DMS53 (cell line): ENCODE measurements at places on chromosomes 12 and 14.

GRCh38 chr12:124756166-124756565 is 107.5 kb downstream of the SCARB1 start:
- DNase-seq = no peak

DNA sequence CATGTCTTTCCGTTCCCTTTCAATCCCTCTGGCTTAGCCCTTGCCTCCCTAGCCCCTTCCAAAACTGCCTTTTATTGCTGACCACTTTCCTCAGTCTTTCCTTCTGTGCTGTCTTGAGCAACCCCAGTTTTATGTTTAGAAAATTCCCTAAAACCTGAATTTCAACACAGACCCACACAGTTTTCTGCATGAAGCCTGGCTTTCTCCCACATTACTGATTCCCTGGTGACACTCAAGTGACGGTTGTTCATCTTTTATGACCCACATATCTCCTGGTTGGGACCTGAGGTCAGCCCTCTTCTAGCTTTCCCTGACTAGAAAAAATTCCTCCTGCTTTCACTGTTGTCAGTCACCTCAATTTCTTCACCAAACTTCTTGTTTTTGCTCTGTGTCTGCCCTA is 21.0 kb downstream of the FGD4 start:
- no peak for DNase-seq

DNA sequence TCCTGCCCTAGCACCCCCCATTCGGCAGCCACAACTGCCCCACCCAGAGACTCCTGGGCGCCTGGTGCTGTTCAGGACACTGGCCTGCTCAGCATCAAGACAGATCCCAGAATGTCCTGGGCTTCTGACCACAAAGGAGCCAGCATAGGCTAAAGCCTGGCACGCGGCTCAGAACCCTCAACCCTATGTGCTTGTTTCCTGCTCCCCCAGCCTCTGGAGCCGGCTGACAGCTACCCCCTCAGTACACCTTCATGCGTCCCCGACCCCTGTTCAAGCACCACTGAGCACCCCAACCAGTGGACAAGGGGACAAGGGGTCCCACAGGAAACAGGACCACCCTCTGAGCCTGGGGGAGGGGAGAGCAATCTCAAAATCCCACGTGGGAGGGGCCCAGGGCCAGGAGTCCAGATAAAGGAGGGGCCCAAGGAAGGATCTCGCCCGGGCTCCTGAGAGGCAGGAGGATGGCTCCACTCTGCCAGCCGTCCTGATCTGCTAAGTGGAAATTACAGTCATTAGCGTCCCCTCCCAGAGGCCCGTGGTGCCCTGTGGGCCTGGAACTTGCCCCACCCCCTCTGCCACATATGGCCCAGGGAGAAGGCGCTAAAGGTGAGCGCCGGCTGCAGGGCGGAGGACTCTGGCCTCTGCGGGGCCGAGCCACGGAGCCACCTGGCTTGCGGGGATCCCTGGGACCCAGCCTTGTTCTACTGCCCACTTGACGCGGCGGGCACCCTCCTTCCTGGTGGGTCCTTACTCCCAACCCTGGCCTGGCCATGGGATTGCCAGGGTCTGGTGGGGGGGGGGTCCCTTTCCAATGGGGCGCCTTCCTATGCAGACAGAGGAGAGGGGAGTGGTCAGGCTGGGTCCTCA is 27.2 kb upstream of the GPR132 start:
- DNase-seq = peak; percentile 68

DNA sequence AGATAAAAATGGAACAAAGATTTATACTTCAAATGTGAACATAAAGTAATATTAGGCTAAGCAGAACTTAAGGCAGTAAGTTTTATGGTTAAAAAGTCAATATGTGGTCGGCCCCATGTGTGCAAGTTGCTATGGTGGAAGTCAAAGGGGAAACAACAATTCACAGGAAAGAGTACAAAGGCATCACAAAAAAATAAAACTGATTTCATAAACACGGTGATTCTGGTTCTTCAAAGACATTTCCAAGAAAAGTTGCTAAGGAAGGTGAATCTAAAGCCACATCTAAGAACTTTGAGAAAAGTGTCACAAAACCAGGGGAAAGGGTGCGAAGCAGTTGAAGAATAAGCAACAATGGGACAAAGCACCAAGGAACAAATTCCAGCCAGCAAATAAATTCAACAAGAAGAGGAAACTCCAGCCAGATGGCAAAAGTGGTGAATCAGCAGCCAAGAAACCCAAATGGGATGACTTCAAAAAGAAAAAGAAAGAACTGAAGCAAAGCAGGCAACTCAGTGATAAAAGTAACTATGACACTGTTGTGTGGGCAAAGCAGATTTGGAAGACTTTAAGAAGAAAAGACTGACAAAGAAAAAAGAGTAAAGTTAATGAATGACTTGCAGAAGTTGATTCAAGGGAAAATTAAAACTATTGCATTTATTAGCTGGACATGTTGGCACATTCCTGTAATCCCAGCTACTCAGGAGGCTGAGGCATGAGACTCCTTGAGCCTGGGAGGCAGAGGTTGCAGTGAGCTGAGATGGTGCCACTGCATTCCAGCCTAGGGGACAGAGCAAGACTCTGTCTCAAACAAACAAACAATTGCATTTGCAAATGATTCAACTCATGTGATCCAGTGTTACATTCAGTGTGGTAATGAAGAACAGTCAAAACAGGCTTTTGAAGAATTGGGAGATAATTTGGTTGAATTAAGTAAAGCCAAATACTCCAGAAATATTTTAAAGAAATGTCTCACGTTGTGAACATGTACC is 19.5 kb downstream of the PTGDR start:
- DNase-seq = no peak

DNA sequence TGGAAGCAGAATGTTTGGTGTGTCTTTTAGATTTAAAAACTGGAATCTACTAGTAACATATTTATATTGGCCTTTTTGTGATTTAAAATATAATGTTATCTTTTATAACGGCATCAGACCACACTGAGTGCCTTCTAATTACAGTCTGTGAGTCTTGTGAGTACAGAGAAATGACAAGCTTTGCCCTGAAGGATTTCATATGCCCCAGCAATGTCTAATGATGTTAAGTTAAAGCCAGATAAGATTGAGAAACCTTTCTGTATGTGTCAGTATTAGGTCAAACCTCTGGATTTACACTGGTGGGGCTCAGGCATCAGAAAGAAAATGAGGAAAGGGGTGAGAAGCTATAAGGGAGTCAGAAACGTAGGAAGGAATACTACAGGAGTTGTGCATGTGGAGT is 25.2 kb downstream of the PLEKHA5 start:
- no peak for DNase-seq

- DNase-seq = no peak
These were observed 9.1 kb downstream of the SCAF11 start for GRCh38 chr12:45981075-45981837.

DNA sequence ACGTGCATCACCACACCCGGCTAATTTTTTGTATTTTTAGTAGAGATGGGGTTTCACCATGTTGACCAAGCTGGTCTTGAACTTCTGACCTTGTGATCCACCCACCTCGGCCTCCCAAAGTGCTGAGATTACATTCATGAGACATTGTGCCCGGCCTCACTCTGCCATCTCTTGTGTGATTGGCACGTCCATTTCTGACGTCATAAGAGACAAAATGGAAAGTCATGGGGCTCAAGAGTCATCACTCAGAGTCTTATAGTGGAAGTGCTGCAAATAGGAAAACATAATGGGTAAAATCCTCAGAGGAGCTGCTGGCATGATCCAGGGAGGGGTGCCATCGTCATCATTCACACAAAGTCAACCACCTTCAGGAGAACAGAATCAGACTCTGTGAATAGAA is 54.2 kb upstream of the GPATCH2L start:
- no peak for DNase-seq

GRCh38 chr14:24705840-24706239 is 71.8 kb upstream of the GZMB start:
- no peak for DNase-seq

DNA sequence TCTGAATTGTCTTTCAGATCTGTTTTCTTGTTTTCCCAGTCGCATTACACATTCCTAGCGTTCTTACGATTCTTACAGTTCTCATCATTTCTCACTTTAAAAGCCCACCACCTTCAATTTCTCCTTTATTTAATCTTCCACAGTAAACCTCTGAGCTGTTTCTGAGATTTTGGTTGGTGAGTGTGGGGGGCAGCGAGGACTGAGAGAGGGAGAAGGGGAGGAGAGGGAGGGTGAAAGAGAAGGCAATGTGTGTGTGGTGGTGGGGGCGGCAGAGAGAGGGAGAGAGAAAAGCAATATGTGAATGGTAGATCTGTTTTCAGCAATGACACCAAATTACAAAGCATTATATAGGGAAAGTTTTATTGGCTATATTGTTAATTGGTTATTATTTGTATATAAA is 282.6 kb downstream of the SOX5 start:
- no peak for DNase-seq

DNA sequence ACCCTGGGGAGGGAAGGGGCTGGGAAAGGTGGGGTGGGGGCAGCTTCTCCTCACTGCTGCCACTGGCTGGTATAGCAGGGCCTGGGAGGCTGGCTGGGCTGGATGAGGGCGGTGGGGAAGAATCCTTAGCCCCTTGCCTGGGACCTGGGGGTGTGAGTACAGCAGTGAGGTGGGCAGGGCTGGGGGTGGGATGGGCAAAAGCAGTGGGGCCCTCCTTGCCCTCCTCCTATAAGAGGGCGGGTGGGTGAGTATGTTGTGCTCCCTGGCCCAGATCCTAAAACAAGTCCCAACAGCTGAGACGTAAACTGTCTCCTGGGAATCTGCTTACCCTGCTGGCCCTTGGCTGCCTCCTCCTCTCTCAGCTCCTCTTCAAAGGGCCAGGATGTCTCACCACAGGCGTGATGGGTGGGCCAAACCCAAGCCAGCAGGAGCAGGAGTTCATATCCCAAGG is 2.2 kb downstream of the NCKAP5L start:
- DNase-seq = no peak

DNA sequence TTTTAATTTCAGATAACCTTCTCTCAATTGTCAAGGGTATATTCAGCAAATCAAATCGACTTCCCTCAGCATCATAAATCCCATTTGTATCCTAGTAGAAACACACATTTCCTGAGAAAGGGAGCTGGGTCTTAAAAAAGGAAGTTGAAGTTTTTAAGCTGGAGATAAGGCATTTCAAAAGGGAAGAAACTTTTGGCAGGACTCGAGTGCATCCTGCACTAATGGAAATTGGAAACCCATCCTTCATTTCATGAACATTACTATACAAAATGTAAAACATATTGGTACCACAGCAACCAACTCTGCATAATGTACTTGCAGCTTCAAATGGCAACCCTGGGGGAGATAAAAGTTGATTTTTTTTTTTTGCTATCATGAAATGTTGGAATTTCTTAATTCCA is 23.7 kb upstream of the TMCC3 start:
- DNase-seq = no peak

GRCh38 chr14:93989939-93990338 is 7.2 kb upstream of the CCDC197 start:
- peak; percentile 7 for DNase-seq

- no peak for DNase-seq
These were observed 17.8 kb downstream of the FAIM2 start for GRCh38 chr12:49885663-49886461.

DNA sequence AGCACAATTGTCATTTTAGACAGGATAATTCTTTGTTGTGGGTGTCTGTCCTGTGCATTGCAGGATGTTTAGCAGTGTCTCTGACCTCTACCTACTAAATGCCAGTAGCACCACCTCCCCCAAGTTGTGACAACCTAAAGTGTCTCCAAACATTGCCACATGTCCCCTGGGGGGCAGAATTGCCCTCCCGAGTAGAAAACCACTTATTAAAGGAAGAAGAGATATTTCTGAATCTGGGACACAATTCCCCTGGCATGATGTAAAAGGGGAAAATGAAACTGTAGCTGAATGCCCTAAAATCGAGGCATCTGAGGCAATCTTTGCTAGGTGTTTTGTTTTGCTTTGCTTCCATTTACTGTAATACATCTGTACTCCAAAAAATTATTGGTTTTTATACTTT is 116.8 kb upstream of the NAP1L1 start:
- DNase-seq = no peak

DNA sequence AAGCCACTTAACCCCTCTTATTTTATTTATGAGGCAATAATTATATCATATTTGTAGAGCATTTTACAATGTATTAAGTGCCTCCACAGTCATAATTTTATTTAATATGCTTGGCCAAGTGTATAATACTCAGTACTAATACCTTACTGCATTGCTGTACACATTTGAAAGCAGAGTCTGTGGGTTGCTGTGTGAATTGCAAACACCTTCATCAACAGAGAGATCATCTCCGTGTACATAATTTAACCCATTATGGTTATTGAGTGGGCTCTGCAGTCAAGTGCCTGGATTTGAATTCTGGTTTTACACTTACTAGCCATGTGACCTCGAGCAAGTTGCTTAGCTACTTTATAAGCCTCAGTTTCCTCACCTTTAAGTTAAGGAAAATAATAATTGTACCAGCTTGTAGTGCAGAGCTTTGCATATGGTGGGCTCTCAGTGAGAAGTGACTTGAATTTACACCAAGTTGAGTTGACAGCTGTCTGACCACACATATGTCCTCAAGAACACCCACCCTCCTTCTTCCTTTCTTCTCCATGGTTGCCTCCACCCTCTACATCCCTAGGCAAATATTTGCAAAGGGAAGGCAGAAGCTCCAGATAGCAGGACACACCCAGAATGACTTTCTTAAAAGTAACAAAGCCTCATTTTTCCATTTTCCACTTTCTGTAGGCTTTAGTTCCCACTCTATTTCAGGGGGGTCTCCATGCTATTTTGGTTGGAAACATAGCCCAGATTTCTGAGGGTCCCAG is 12.3 kb downstream of the CRACR2A start:
- no peak for DNase-seq

DNA sequence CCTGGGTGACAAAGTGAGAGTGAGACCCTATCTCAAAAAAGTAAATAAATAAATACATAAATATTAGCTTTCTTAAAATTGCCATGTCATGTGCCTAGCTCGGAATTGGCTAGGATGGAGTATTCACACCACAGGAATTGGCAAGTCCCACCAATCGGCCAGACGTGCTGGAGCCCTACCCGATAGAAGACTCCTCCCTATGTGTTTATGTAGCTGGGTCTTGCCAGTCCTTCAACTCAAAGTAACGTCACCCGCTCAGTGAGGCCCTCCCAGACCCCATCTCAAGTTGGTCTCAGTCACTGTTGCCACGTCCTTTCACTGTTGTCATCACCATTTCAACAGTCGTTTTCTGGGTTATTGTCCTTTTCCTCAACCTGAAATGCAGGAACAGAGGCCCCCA is 20.2 kb downstream of the VRTN start:
- no peak for DNase-seq

GRCh38 chr14:101171650-101172049 is 268.1 kb upstream of the RTL1 start:
- no peak for DNase-seq
